CD4-positive, alpha-beta T cell treated with Interleukin-4 for 4 hours (primary cell): ENCODE measurements at places on chromosomes 12 and 14.

- DNase-seq = no peak
These were observed 220.6 kb downstream of the GXYLT1 start for GRCh38 chr12:41924111-41924510.

DNA sequence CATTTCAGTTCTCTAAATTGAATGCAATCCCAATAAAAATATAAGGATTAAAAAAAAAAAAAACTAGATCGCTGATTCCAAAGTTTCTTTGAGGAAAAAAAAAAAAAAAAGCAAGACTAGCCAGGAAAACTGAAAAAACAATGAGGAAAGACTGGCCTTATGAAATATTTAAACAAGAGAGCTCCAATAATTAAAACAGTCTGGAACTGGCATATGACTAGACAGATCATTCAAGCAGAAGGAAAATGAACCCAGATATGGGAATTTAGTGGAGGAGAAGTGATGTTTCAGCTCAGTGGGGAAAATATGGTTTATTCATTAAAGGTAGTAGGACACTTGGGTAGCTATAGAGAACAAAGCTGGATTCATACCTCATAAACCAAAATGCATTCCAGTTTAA is 42.0 kb upstream of the TBC1D15 start:
- no peak for DNase-seq

GRCh38 chr12:66352197-66352596 is 49.9 kb downstream of the HELB start:
- no peak for DNase-seq

GRCh38 chr12:31531893-31532292 is 59.0 kb downstream of the DENND5B start:
- no peak for DNase-seq

GRCh38 chr12:78406828-78407227 is 457.7 kb upstream of the SYT1 start:
- no peak for DNase-seq

DNA sequence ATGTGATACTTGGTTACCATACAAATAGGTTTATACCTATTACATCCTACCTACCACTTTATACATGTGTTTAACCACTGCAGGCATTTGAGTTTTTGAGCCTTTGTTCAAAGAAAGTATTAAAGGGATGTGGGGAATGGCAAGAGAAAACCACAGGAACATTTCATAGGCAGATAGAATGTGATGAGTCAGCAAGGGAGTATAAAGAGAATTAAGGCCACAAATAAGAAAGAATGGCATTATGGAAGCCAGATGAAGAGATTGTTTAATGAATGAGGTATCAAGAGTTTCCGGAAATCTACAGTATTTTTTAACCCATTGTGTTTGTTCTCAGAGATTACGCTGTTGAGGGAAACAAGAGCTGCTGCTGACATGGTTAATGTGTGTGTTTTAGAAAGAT is 66.9 kb downstream of the METTL25 start:
- DNase-seq = no peak

DNA sequence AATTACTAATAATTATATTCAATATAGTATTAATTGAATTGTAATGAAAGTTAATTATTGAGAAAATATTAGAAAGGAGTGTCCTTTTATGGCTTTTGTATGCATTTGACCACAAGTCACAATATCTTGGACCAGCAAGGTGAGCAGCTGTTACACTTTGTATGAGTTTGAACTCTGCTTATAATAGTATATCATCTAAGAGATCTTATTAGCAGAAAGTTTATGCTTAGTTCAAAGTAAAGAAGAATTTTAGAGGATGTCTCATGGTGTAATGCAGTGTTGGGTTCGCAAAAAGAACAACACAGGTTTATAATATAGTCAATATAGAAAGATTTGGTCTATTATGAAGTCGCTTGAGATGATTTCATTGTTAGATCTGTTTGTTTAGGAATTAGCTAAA is 2.0 kb upstream of the TRIM9 start:
- no peak for DNase-seq

DNA sequence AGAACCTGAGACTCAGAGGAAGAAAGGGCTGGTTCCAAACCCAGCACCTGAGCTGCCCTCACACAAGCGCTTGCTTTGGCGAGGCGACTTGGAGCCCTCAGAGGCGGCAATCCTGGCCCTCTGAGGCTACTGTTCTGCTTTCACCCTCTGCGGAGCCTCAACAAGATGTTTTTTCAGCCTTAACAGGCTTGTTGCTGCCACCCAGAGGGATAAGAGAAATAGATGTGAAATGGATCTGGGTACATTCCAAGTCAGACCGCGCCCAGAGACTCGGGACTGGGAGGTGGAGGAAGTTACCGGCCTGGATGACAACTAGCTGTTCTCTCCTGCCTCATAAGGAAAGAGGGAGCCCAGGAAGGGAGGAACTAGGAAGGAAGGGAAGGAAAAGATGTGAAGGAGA is 89.6 kb downstream of the TTC7B start:
- DNase-seq = no peak
